ENCODE measurements at places on chromosomes 5 and 9.

- no peak for DNase-seq
Measured at GRCh38 chr5:35284364-35284763, 54.1 kb upstream of the PRLR start.

DNA sequence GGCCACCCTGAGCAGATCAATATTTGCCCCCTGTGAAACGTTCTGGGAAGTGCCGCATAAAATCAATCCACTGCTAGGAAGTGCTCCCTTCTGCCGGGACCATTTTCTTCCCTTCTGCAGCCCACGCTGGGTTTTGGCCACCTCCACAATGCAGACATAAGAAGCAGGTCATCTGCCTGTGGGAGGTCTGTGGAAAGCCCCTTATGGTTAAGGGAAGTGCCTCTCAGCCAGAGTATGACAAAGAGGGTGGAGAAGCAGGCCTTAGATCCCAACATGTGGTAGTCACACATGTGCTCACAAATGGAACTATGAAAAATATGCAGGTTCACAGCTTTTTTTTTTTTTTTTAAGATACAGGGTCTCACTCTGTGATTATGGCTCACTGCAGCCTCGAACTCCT is 82.8 kb downstream of the SLC1A3 start:
- no peak for DNase-seq

DNA sequence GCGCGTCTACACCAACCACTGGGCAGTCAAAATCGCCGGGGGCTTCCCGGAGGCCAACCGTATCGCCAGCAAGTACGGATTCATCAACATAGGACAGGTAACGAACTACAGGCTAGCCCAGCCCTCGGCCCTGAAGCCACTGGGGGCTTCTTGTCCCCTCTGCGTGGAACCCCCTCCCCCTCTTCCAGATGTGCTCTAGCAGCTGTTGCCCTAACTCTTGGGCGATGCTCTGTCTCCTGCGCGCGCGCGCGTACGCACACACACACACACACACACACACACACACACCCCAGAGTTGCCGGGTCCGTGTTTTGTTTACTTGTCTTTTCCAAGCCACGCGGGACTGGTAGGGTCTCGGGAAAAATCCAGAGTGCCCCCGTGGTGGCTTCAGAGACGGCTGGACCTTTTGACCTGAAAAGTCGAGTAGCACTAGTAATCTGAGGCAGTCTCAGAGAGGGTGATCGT is 836 bp downstream of the PCSK5 start:
- DNase-seq: peak; percentile 61

DNA sequence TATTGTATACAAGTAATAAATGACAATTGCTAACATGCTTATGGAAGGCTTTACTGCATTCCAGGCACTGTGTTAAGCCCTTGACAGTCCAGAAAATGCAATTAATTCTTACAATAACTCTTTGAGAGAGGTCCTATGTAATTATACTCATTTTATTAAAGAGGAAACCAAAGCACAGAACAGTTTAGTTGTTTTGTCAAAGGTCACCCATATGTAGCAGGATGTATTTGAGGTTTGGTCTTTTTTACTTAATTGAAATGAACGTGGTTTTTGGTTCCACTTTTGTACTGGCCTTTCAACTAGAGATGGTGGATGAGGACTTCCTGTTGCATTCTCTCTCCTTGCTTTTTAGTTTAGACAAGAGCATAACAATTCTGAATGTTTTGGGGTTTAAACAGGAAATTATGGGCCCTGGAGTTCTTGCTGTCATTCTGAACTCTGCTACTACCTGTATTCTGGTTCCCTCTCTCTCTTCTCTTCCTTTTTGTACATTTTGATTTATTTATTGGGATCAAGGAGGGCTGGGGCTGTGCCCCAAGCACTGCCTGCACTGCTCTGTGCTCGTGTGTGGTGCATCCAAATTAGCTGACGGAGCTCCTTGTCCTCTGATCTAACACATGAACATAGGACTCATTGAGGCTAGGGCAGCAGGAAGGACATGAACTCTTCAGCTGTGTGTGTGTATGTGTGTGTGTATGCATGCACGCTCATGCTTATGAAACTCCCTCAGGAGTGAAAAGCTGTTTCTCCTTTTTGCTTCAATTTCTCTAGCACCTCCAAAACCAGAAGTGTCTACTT is 47.4 kb downstream of the SLC28A3 start:
- DNase-seq: no peak

GRCh38 chr9:22005702-22006606 is 3.2 kb downstream of the CDKN2B start:
- DNase-seq: no peak

DNA sequence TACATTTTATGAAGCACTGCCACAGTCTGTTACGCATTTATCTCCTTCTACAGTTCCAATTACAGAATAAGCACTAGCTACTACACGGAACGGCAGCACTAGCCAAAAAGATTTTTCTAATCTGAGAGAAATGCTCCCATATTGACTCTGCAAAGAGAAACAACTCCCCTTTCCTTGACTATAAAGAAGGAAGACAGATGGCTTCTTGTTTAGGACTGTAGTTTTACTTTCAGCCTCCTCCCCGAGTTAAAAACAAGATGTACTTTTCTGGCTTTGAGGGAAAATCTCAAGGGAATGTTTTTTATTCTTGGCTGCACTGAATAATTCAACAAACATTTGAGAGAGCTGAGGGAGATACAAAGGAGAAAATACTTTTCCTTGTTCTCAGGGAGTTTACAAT is 1.9 kb upstream of the SLC44A1 start:
- no peak for DNase-seq

DNA sequence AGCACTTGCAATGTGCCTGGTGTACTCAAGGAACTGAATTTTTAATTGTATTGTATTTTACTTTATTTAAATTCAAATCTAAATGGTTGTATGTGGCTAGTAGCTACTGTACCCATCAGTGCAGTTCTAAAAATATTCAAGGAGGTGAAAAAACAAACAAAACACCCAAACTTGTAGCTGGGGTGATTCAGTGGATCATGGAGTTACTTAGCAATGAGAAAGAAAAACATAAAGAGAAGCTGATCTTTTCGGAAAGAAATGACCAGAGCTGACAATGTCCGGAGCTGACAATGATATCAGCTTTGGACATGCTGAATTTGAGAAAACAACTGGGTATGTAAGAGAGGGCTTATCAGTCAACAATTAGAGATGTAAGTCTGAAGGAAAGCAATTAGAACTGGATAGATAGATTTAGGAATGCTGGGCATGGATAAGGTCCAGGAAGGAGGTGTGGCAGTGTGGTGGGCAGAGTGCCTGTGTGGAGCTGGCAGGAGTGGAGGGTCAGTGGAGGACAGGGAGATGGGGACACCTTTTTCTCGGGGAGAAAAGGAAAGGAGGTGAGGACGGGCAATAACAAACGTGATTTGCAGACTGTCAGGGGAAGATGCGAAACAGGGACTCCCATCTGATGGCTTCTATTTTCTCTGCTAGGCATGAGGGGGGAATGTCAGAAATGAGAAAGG is 113.2 kb downstream of the DCP2 start:
- no peak for DNase-seq

DNA sequence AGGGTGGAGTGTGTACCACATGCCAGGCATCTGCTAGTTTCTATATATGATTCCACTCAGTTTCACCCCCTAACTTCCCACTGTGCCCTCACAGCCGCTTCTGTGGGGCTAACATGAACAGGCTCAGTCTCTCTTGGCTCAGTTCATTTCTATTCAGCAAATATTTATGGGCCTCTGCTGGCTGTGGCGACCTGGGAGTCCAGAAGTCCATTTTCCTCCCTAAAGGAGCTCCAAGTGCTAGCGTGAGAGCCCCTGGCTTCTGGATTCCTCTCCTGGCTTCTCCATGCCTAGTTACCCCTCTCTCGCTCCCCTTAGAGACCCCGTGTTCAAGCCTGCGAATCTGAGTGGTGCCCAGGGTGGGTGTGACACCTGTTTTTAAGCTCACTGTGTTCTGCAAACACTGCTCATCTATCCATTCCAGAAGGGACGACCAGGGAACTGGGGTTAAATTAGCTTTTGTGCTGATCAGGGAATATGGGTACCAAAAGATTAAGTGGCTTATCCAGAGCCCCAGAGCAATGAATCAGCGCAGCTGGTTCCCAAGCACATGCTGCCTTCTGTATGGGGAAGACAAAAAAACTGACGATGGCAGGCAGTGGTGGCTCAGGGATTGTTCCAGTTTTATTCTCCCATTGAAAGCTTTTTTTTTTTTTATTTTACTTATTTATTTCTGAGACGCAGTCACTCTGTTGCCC is 57.6 kb downstream of the HMCN2 start:
- DNase-seq: no peak
